ENCODE measurements at places on chromosomes 6 and 20.
A peak's percentile ranks its signal among the peaks of the same experiment; 100 is the strongest.

- DNase-seq = no peak
These were observed 17.0 kb downstream of the UQCC2 start for GRCh38 chr6:33694401-33694931.

DNA sequence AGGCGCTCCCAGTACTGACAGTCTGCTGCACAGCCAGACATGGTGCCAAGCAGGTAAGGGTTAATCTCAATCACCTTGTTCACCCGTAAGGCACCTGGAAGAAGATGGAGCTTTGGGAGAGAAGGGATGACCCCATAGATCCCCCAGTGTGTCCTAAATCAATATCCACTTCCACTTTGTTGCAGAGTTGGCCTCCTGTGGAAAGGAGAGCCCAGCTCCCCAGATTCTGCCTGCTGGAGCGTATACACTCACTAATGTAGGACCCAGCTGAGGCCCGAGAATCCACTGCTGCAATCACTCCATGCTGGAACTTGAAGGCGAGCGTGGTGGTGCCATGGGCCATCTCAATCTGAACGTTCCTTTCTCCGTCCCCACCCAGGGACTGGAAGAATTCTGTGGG is 1.2 kb downstream of the PSMB8 start:
- no peak for DNase-seq

GRCh38 chr20:46681032-46681854 is 8.0 kb downstream of the TP53RK start:
- DNase-seq = peak; percentile 58

DNA sequence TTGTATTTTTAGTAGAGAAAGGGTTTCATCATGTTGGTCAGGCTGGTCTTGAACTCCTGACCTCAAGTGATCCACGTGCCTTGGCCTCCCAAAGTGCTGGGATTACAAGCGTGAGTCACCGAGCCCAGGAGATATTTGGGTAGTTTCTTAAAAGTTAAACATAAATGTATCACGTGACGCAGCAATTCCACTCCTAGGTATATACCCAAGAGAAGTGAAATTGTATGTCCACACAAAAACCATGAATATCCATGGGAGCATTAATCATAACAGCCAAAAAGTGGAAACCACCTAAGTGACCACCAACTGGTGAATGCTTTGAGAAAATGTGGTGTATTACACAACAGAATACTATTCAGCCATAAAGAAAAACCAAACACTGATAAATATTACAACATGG is 164.8 kb downstream of the MRPL14 start:
- DNase-seq = no peak

- DNase-seq = no peak
These were observed 3.4 kb downstream of the ASF1A start for GRCh38 chr6:118897386-118897785.

DNA sequence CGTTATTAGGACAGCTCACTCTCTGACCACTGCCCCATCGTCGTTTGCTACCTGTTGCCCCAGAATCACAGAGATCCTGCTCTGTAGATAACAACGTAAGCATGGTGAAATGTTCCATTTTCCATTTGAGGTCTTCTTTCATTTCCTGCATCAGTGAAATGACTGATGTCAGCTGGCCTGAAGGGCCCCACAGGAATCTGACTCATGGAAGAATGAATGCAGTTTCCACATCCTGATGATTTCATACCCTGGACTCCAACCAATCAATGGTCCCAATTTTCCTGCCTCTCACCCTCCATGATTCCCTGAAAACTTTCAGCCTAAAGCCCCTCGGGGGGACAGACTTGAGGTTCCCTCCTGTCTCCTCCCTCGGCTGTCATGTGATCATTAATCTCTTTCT is 394.4 kb upstream of the CDH4 start:
- DNase-seq = no peak

- DNase-seq = no peak
These were observed 127.7 kb upstream of the PTPRK start for GRCh38 chr6:128648022-128648598.

DNA sequence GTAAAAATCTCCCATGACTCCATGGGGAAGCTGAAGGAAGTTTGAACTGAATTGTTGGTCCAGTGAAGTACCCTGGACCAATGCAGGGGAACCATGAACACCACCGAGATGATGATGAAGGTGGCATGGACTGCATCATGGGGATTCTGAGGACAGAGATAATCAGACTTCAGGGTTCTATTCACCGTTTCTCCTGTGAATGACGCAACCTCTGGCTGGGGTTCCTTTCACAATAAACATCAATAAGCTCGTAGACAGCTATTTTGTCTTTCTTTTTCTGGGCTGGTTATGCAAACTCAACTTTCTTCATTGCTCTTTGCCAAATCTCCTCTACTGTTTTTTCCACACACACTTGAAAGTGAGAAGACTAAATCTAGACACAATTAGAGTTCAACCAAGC is 87.9 kb upstream of the NKX2-2 start:
- DNase-seq = no peak

DNA sequence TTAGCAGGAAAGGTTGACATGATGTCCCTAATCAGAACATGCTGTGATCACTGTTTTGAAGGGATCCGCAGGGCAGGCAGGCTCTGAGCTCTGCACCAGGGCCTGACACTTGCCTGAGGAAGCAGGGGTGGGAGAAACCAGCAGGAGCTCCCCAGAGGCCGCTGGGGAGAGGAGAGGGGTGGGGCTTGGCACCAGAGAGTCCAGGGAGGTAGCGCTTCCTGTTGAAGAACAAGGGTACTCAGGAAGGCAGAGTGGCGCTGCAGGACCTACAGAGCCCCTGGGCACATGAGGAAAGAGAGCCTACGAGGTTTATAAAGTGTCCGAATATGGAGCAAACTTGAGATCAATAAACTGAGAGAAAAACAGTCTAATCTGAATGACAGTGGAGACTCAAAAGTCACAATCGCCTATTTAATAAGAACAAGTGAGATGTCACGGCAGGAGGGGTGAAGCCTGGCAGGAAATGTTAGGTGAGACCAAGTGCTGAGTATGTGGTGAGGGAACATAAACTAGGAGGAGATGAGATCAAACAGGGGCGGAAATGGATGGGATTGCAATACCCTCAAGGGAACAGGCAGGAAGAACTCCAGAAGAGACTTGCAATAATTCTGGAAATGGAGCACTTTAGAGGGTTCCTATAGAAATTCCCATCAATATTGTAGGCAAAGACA is 5.8 kb upstream of the TBXT start:
- DNase-seq = no peak

GRCh38 chr6:139600919-139601475 is 226.5 kb upstream of the CITED2 start:
- DNase-seq = no peak

- no peak for DNase-seq
These were observed 29.9 kb upstream of the AGPAT4 start for GRCh38 chr6:161303628-161304340.

DNA sequence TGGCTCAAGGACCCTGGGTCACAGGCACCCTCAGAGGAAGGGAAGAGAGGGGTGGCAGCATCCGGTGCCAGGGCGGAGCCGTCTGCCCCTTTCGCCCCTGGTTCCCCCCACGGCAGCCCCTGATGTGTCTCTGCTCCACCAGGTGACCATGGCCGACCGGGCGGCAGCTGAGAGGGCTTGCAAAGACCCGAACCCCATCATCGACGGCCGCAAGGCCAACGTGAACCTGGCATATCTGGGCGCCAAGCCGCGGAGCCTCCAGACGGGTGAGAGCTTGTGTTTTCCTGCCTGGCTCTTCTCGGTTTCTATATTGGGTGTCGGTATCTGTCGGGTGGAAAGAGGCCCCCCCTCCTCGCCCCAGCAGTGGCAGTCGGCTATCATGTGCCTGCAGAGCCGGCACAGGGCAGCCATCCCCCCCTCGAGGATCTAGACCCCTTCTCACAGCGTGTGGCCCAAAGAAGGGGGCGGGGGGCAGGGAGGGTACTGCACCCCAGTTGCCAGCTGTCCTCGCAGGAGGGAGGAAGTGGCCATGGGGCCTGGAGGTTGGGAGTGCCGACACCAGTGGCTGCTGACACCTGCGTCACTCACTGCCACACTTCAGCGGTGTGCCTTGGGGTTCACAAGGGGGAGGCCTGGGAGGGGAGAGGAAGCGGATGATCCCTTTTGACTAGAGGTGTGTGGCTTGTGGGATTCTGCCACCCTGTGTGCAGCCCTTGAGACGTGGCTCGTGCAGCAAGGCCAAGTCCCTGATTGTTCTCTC is 1.5 kb downstream of the RBM38 start:
- peak; percentile 59 for DNase-seq

GRCh38 chr6:150271501-150272263 is 97.1 kb upstream of the IYD start:
- no peak for DNase-seq

GRCh38 chr6:147173675-147174308 is 30.4 kb upstream of the STXBP5 start:
- no peak for DNase-seq

DNA sequence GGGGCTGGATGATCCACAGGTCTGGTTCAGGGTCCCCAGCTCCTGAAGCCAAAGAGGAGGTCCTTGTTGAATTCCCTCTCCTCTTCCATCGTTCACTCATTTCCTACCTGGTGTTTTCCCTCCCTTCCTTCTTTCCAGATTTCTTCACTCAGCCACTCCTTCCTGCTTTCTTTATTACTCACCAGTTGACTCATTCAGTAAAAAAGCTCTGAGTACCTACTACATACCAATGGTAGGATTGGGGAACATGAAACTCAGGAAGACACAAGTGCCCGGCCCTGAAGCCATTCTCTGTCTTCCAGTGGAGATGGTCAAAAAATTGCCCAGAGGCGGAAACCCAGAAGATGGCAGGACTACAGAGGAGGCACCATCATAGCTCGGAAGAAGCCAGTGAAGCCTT is 11.9 kb upstream of the NSFL1C start:
- no peak for DNase-seq

GRCh38 chr20:59985864-59986263 is 27.6 kb downstream of the CDH26 start:
- DNase-seq = no peak

DNA sequence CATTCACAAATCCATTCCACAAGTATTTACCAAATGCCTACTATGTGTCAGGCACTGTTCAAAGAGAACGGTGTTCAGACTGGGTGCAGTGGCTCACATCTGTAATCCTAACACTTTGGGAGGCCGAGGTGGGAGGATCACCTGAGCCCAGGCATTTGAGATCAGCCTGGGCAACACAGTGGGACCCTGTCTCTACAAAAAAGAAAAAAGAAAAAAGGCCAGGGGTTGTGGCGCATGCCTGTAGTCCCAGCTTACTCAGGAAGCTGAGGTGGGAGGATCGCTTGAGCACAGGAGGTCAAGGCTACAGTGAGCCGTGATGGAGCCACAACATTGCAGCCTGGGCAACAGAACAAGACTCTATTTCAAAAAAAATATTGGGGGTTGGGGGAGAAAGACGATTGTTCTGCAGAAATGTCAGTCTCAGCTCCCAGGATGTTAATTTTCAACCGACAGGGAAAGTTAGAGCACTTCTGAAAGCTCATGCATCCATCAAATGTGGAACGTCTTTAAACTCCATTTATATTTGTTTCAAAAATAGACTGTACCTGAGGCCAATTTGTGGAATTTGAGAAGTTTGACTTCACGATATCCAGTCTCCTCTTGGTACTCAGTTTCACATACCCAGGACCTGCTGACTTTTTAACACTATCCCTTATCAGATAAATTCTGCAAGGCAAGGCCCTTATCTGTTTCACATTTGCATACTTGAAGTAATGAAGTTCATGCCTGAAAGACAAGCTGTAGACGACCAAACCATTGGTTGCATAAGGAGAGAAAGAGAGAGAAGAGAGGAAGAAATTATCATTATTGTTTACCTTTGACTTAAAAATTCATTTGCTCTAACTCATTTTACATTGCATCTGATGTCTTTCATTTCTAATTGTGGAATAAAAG is 14.8 kb upstream of the BTN3A2 start:
- DNase-seq = no peak

- DNase-seq = no peak
These were observed 34.5 kb downstream of the COL19A1 start for GRCh38 chr6:69900869-69901268.

DNA sequence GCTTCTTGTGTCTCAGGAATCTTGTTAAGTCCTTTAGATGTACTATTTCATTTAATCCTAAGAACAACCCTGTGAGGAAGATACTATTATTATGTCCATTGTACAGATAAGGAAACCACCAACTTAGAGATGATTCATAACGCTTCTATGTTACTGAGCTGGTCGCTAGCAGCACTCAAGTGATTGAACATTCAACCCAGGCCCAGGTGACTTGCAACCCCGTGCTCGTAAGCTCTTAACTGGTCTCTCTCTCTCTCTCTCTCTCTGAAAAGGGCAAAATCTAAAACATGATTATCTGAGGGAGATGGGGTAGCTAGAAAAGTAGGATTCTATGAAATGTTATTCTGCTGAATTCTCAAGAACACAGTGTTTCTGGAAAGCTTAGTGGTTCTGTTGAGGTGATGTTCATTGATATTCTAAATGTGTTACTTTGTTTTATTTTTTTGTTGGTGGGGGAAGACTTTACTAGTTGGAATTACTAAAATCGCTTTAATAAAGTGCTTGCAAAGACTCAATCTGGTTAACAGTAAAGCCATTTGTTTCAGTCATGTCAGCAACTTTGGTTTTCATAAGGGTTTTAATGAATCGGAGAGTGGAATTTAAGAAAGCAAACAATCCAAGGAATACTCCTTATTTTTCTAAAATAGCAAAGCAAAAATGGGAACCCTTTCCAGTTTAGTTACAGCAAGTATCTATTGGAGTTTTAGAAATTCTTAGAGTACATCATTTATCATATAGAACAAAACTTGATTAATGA is 265.0 kb upstream of the TAB2 start:
- no peak for DNase-seq

- peak; percentile 95 for DNase-seq
These were observed 48.2 kb upstream of the RALY start for GRCh38 chr20:33945391-33946081.

GRCh38 chr6:169719117-169719516 is 5.2 kb downstream of the PHF10 start:
- DNase-seq = no peak

GRCh38 chr6:46013639-46014038 is 2.0 kb downstream of the CLIC5 start:
- DNase-seq = no peak

Data from globus pallidus (tissue), 1 donor.